Posterior cingulate gyrus (tissue), 11 donors: ENCODE measurements at places on chromosomes 3 and 15.
A peak's percentile ranks its signal among the peaks of the same experiment; 100 is the strongest.

DNA sequence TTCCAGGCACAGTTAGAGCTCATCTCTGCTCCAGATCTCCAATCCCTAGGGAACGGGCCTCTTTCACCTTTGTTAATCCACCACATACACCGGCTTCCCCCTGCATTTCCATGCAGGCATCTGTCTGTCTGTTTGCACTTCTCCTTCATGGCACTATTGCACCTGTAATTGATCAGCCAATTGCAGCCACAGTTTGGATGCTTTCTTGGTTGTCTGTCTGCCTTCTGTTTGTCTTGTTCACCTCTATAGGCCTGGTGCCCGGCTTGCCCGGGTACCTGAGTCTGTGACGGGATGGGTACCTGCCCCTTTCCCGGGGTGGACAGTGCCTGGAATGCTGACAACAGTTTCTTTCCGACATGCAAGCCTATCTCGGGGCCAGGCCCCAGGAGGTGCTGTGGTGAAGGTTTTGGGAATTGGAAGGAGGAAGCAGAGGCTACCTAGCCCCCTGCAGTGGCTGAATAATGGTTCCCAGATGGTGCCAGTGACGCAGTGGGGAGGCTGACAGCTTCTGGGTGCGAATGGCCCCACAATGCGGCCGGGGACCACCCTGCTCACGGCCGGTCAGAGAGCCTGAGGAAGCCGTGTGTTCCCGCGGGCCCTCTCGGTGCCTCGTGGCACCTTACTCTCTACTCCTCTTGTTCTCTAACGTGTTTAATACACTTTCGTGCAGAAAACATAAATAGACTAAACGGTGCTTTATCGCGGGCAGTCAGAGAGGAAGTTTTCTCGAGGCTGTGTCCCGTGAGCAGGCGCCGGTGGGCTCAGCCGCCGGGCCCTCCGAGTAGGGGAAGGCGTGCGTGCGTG lies 31.3 kb upstream of the RAB6B start:
- DNase-seq: no peak

GRCh38 chr3:17140670-17141505 lies 256.1 kb downstream of the PLCL2 start:
- no peak for DNase-seq

DNA sequence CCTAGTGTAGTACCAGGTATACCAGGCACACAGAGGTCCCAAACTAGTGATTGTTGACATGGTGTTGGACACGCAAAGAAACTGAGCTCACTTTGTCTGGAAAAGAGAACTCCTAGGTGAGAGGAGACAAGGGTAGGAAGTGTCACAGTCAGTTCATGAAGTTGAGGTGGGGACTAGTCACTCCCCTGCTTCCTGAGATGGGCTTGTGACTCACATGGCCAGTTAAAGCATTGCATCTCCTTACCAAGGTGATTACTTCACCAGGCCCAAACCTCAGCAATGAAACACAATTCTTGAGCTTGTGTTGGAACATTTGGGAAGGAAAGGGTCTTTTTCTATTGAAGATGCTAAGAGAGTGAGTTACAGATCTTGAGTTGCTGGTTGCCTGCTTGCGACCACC lies 49.2 kb upstream of the RAD18 start:
- no peak for DNase-seq

- peak; percentile 57 for DNase-seq
These were observed 29.4 kb downstream of the ZXDC start for GRCh38 chr3:126446301-126446700.

- no peak for DNase-seq
These were observed 55.2 kb downstream of the RAB7A start for GRCh38 chr3:128781164-128781563.

- DNase-seq: no peak
These were observed 542.6 kb downstream of the TUSC7 start for GRCh38 chr3:117252208-117252607.

DNA sequence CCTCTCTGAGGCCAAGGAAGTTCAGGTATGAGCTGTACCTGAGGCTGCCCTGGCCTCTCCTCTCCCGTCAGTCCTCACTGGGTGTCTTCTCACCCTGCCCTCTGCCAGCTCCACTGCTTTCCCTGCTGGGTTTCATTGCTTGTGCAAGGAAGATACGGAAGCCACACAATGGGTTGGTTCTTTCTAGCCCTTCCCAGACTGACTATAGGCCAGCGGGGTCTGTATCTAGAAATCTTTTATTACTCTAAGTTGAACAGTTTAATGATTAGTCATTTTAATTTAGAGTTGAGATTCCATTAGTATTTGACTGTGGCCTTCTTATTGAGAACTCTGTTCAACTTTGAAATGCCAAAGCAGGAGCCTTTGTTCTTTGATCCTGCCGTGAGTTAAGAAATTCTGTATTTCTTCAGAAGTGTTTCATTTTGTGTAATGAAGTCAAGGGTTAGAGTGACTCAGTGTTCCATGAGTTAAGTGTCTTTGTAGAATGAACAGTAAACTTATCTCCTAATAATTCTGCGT lies 16.2 kb downstream of the C3orf62 start:
- no peak for DNase-seq

DNA sequence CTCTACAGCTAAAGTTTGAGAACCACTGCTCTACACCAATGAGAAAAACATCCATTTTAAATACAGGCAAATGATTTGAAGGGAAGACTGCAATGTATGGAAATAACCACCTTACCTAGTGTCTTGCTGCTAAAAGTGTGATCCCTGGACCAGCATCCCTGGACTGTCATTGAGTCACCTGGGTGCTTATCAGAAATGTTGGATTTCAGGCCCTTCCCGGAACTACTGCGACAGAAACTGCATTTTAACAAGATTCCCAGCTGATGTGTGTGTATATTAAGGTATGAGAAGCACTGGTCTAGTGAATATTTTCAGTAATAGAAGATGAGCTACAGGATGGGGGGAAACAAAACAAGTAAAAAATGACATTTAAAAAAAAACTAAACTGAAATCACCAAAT lies 324.1 kb downstream of the MECOM start:
- no peak for DNase-seq

- DNase-seq: no peak
These were observed 3.4 kb upstream of the PARP14 start for GRCh38 chr3:122677216-122677615.

DNA sequence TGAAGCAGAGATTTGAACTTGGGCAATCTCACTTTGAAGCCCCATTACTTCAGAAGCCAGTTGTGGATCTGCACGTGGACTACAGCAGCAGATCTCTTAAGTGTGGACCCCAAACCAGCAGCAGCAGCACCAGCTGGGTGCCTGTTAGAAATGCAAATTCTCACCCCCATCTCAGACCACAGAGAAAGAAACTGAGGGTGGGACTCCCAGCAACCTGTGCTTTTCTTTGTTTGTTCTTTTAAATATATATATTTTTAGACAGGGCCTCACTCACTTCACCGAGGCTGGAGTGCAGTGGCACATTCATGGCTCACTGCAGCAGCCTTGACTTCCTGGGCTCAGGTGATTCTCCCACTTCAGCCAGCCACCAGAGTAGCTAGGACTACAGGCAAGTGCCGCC lies 53.2 kb downstream of the SLTM start:
- DNase-seq: no peak

- no peak for DNase-seq
These were observed 151.7 kb upstream of the KCNMB2 start for GRCh38 chr3:178384321-178385230.

DNA sequence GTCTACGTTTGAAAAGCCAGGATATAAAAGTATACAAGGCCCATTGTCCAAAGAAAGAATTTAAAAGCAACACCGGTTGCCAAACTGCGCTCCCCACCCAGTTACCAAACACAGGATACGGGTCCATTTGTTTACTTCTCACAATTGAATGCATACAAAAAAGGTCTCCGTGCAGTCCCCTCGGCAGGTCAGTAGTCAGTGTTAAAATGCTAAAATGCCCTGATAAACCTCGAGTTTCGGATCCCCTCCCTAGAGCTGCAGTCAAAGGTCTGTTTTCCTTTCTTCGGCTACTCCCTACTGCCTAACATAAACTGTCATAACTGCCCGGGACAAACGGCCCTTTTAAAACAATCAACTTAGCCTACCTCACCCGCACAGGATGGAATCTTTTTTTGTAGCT lies 534.6 kb downstream of the FOXP1 start:
- DNase-seq: no peak

DNA sequence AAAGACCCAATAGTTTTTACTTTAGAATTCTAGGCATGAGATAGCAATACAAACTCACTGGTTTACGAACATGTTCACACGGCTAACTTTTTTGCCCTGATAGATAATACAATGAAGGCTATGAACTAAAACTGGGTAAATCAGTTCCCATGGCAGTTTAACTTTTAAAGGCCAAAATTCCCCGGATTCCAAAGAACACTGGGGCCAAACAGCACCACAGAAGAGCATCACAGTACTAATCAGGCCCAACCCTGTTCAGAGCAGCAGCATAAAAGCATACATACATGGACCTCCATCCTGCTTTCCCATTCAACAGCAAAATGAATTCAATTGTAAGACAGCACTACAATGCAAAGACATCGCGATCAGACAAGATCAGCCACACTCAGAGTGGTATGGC lies 540.3 kb upstream of the CCDC54 start:
- DNase-seq: no peak

DNA sequence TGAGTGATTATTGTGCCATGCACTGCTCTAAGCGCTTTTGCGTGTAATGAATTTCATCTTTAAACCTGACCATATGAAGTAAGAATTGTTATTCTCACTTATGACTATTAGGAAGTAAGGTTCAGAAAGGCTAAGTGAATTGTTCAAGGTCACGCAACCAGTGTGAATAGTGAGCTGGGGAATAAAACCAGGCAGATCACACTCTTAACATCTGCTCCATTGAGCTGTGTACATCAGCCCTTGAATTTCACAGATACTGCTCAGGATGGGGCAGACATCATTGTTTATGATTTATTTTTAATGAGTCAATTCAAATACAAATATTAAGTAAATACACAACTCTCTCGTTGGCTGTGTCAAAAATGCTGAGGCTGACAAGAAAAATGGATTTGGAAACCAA lies 184.5 kb downstream of the FNDC3B start:
- DNase-seq: no peak

- DNase-seq: no peak
These were observed 7.5 kb upstream of the PLA2G4D start for GRCh38 chr15:42101861-42102260.

DNA sequence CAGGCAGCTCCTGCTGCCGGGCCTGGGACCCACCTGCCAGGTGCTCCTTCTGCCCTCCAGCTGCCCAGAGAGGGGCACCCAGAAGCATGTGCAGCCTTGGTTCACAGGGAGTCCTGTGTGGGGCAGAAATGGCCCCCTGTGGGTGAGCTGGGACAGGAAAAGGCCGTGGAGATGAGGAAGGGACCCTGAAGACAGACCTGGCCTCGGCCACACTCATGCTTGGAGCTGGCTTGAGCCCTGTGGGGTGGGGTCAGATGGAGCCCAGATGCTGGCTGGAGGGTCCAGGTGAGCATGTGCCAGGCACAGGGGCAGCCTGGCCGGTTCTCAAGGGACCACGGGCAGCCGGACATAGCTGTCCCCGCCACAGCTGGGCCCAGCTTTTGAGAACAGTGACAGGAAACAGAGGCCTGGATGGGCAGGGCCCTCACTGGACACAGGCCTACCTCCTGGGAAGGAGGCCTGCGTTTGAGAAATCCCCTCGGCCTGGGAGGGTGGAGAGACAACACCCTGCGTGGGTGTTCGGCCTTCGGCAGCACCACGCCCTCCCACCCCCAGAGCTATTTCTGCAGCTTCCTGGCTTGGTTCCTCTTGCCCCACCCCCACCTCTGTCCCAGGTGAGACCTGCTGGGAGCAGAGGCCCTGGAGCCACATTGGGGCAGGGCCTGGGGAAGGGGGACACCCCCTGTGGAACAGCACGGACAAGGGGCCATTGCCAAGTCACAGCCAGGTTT lies 132.6 kb upstream of the MEF2A start:
- peak; percentile 76 for DNase-seq

- DNase-seq: no peak
These were observed 10.4 kb downstream of the PLA2G4E start for GRCh38 chr15:42010434-42010833.

- no peak for DNase-seq
These were observed 297.1 kb downstream of the SATB1 start for GRCh38 chr3:18127859-18128681.

GRCh38 chr3:82033186-82033585 lies 271.7 kb upstream of the GBE1 start:
- DNase-seq: no peak

- no peak for DNase-seq
These were observed 4.1 kb upstream of the STAB1 start for GRCh38 chr3:52490939-52491526.

DNA sequence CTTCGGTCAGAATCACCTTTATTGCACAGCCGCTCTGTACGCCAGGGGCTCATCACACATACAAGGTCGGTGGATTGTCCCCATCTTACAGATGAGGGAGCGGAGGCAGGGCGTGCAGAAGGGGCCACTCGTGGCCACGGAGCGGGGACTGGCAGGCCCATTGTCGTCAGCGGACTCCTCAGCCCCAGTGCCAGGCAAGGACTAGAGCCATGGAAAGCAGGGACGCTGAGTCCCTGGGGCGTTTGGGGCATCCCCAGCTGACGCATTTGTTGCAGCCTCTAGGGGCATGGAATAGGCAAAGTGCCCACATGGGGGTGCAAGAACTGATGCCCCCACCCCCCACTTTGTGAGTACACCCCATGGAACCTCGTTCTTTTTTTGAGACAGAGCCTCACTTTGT lies 29.8 kb upstream of the FURIN start:
- no peak for DNase-seq

DNA sequence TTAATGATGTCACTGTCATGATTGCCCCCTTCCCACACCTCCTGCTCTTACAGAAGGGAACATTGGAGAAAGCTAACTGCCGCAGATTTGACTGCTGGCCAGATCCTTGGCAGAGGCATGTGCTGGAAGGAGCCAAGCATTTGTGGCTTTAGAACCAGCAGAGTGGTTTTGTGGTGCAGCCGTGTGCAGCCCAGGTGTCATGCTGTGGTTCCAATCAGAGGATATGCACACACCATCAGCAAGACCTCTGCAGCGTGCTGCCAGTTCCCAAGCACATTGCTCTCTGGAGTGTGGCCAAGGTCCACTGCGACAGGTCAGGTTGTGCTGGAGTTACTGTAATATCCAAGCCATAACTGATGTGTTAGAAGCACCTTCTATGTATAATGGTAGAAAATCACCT lies 61.6 kb downstream of the OTOL1 start:
- no peak for DNase-seq

DNA sequence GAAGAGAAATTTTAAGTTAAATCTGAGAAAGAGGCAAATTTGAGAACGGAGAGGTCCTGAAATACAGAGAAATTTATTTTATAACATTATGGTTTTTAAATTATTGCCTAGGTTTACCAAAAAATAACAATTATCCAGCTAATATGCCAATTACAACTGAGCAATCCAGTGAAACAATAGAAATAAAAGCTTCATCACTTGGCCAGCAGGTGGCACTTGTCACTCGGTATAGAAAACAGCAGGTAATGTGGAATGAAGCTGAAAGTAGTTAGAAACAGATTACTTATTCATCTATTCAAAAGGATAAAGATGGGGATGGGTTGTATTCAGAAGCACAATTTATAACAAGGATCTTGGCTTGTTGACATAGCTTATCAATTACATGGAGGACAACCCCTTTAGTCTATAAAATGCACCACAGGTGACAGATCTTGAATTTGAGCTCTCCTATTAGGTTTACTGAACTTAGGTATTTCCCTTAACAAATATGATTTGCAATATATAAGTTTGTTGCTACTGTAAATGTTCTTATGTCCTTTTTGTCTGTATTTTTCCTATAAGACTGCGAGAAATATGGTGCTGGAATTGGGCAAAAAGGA lies 70.1 kb upstream of the GUCA1C start:
- peak; percentile 53 for DNase-seq
